ENCODE measurements at places on chromosomes 11 and 22. TPM values are rescaled to one million over a fixed set of nuclear protein-coding genes. Genes with fewer than 3 reads are reported as not detected.

The SLC1A2 gene
- under 0.01 TPM for total RNA-seq

The GCAT gene
- total RNA-seq = 31.3 TPM

The OR8G1 gene
- total RNA-seq = not detected

The OR5J2 gene
- total RNA-seq = not detected

The TPBGL gene
- not detected for total RNA-seq

The RAB30 gene
- 9.1 TPM for total RNA-seq

The ZBTB3 gene
- 6.9 TPM for total RNA-seq

The RBMXL2 gene
- total RNA-seq = 0.18 TPM

The MISFA gene
- total RNA-seq = 0.54 TPM

The CDC45 gene
- total RNA-seq = 12.5 TPM

The BET1L gene
- total RNA-seq = 10.0 TPM

The ASCC2 gene
- total RNA-seq = 24.3 TPM

The RIMBP3C gene
- total RNA-seq = 0.09 TPM

The ADM gene
- 241 TPM for total RNA-seq

The TMEM132A gene
- 87.1 TPM for total RNA-seq

The ZDHHC5 gene
- 31.5 TPM for total RNA-seq

The CTSC gene
- 98.2 TPM for total RNA-seq

The OR8G5 gene
- not detected for total RNA-seq

The TNRC6B gene
- total RNA-seq = 16.8 TPM

The MRPL16 gene
- total RNA-seq = 45.6 TPM

The CRYBA4 gene
- total RNA-seq = not detected

The PNPLA3 gene
- 0.85 TPM for total RNA-seq

The HTR3A gene
- not detected for total RNA-seq

The RAB3IL1 gene
- 0.45 TPM for total RNA-seq
